Tongue (tissue), 3 donors: ENCODE measurements at places on chromosomes 3 and 15. TPM values are rescaled to one million over a fixed set of nuclear protein-coding genes. Genes with fewer than 3 reads are reported as not detected.

The SNURF gene
- 31.5 TPM for total RNA-seq

The SLC27A2 gene
- 0.31 TPM for total RNA-seq

The RTP3 gene
- total RNA-seq = not detected

The KNG1 gene
- total RNA-seq = not detected

The CELSR3 gene
- total RNA-seq = 0.51 TPM

The MUC20 gene
- 11.5 TPM for total RNA-seq

The ECE2 gene
- not detected for total RNA-seq

The HESX1 gene
- total RNA-seq = 1.5 TPM

The KLHL40 gene
- 159 TPM for total RNA-seq

The AMT gene
- 8.6 TPM for total RNA-seq

The HSPBAP1 gene
- 5.4 TPM for total RNA-seq

The MBNL1 gene
- total RNA-seq = 210 TPM

The INSYN1 gene
- 14.8 TPM for total RNA-seq

The C2CD4A gene
- total RNA-seq = not detected

The ITPR1 gene
- 47.3 TPM for total RNA-seq

GRCh38 chr3:105413343-105413887, 46.7 kb downstream of the ALCAM start:
- no peak for DNase-seq

- peak; percentile 52 for DNase-seq
Measured at GRCh38 chr3:13236557-13237173, 163.4 kb upstream of the IQSEC1 start.

DNA sequence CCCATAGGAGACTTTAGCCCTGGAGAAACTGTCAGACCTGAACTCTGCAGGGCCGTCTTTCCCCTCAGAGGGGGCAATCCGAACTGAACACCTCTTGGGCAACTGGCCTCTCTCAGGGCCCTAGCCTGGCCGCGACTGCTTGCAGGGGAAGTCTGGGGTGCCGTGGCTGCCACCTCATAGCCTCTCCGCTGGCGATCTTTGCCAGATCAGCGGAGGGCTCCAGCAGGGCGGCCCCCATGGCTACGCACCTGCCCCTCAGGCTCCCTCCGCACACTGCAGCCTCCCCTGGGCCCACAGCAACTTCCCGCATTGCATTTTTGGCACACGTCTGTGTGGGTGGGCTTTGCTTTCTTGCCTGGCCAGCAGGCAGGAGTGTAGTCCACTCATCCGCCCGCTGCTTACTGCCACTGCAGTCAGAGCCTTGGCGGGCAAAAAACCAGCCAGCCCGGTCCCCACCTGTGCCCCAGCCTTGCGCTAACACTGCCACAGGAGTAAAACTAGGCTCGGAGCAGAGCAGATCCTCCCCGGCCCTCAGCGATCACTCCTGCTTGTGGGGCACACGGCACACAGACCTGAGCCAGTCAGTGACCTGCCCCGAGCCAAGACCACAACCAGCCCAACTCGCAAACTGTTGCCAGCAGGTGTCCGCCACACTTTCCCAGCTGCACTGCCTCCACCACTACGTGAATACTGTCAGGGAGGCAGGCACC, 266.8 kb upstream of the CBLB start:
- DNase-seq = no peak

DNA sequence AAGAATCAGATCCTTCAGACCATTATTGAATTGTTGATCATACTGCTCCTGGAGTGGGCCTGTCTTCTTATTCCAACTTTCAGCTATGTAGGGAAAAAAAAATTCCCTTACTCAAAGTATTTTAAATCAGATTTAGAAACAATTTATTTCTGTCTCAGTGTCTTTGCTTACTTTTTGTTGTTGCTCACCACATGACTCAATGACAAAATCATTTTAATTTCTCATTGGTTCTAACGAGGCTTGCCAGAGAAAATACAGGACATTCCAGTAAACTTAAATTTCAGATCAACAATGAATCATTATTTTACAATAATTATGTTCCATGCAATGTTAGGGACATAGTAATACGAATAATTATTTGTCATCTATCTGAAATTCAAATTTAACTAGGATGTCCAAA, 748.5 kb upstream of the CBLB start:
- no peak for DNase-seq

GRCh38 chr3:29890801-29891200, 609.9 kb downstream of the RBMS3 start:
- DNase-seq = peak; percentile 46

DNA sequence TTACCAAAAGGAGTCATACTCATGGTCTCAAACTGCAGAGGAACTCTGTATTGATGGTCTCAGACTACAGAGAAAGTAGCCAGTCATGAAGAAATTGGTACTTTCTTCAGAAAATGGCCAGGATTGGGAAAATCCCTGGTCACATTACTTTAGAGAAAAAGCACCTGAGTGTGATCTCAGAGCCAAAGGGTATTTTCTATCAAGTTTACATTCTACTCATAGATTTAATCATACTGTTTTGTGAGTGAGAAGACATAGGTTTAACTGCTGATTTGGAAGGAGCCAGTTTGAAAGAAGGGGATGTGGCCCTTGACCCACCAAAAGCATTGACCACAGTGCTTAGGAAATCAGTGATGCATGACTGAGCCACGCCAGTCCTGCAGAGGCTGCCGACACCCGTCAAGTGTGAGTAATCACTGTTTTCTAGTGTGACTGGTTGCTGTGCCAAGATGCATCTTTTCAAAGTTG, 203.6 kb downstream of the AKAP13 start:
- DNase-seq = no peak

- no peak for DNase-seq
Measured at GRCh38 chr3:9033867-9034266, 70.6 kb upstream of the RAD18 start.

- DNase-seq = no peak
Measured at GRCh38 chr3:39896184-39896583, 86.8 kb downstream of the MYRIP start.

DNA sequence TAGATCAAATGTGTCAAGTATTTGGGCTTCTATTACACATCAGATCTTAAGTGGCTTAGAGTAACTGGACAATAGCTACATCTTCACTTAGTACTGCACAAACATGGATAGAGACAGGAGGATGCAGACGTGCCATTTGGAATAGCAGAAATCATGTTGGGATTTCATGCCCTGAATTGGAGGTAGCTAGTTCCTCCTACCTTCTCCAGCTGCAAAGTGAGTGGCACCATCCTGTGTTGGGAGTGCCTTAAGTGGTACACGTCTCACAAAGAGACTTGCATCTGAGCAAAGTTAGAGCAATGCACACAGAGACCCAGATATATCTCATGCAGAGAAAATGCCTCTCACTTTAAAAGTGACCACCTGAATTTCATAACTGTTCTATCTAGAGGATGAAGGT, 136.5 kb downstream of the SSR3 start:
- DNase-seq = no peak

DNA sequence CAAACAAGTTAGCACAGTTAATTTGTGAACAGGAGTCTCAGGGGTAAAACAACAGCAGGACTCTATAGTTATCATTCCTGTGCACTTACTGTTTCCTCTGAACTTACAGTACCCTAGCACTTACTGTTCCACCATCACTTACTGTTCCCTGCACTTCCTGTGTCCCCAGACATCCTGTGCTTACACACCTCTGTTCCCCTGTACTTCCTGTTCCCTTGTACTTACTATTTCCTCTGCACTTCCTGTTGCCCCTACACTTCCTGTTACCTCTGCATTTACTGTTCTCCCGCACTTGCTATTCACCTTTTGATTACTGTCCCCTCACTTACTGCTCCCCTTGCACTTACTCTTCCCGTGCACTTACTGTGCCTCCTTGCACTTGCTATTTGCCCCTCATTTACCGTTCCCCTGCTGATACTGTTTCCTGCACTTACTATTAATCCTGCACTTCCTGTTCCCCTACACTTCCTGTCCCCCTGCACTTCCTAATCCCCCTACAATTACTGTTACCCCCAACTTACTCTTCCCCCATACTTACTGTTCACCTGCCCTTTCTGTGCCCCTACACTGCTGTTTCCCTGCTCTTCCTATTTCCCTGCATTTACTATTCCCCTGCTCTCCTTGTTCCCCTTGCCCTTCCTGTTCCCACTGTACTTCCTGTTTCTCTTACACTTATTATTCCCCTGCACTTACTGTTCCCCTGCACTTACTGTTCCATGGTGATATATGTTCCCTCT, 30.3 kb downstream of the TPRA1 start:
- DNase-seq = no peak

DNA sequence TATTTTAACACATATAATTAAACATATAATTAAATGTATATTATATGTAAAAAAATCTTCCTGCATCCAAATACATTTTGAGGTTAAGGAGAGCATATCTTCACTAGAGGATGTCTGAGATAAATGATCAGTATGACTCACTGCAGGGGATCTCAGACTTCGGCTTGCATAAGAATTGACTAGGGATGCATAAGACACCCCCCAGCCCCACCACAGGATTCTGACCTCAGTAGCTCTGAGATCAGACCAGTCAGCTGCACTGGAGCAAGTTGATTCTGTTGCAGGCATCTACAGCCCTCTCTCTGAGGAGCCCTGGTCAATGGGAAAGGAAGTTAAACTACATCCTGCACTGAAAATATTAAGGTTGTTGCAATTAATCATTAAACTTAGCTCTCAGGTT, 29.0 kb upstream of the TBC1D21 start:
- DNase-seq = no peak

DNA sequence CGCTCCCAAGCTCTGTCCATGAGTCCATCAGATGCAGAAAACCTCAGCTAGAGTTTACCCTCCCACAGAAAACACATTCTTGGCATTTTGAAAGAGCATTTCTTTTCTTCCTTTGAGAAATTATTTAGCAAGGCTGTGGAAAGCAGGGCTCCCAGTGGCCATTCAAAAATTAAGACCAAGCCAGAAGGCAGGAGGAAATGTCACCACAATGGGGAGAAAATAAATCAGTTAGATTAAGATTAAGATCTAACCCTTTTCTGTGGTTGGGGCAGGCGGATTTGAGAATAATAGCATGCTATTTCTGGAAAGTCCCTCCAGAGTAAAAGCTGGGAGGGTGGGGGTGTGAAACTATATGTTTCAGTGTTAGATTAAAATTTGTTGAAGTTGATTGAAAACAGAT, 20.2 kb downstream of the LRIG1 start:
- DNase-seq = no peak

- peak; percentile 37 for DNase-seq
Measured at GRCh38 chr15:72229076-72229946, 1.7 kb downstream of the PKM start.

DNA sequence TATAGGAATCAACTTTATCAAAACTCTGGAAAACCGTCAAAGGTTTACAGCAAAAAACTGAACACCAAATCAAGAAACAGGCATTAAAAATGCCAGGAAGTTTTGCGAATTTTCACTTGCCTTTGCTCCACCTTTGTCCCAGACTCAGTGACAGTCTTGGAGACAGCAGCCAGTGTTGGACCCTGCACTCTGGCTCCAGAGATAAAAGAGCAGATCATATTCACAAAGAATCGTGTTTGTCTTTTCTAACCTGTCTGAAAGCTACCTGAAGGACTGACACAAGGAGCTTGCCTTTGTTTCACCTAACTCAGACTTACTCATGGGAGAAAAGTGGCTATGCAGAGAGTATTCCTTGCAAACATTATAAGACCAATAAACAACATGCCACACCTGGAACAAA, 74.0 kb upstream of the TCF12 start:
- no peak for DNase-seq

DNA sequence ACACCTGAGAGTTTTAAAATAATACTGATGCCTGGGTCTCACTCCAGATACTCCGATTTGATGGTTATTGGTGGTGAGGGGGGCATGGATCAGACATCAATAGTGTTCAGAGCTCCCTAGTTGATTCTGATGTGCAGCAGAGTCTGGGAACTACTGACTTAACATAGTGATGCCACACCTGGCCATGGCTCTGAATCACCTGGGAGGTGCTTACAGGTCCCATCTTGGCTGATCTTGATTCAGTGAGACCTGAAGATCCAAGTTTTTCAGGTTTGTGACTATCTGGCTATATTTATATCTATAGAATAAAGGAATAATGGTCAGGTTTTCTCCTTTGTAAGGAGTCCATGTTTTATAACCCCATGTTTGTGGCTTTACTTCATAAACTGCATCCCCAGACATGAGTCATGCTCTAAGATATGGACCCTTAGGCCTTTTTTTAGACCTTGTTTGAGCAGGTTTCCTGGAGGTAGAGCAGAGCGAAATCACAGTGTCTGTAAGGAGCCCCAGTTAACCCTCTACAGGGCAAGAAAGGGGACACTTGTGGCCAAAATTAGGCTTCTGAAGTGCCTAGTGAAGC, 101.4 kb downstream of the LARS2 start:
- no peak for DNase-seq

DNA sequence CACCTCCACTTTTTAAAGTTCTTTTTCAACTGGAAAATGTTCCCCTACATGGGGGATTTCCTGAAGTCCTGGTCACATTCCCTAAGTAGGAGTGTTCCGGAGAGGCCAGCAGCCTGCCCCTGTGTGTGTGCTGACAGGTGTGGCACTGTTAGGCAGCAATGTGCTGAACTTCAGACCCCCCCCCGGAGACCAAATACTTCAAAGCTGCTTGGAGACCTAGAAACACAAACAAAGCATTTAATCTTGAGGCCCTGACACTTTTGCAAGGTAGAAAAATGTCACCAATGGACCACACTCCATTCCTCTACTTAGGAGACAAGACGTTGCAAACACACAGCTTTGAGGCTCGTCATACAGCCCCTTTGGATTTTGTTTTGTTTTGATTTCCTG, 259.6 kb upstream of the CTNNB1 start:
- DNase-seq = peak; percentile 51

DNA sequence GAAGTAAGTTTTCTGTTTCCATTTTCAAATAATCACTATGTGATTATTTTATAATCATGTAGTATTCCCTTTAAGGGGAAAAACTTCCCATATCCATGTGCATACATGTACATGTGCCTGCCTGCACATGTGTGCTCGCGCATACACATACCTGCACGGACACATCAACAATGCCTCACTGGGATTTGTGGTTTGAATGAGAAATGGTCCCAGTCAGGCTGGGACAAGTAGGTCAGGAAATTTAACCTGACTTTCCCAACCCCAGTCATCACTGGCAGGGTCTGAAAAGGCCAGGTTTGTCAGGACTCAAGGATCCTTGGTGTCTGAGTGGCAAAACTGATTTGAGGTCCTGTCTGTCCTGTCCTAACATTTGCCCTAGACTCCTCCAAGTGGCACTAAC, 109.3 kb upstream of the MRPS22 start:
- no peak for DNase-seq
